SK-N-MC (cell line): ENCODE measurements at places on chromosomes 1 and 21.

GRCh38 chr1:1788646-1789431 lies 10.6 kb upstream of the NADK start:
- no peak for DNase-seq

DNA sequence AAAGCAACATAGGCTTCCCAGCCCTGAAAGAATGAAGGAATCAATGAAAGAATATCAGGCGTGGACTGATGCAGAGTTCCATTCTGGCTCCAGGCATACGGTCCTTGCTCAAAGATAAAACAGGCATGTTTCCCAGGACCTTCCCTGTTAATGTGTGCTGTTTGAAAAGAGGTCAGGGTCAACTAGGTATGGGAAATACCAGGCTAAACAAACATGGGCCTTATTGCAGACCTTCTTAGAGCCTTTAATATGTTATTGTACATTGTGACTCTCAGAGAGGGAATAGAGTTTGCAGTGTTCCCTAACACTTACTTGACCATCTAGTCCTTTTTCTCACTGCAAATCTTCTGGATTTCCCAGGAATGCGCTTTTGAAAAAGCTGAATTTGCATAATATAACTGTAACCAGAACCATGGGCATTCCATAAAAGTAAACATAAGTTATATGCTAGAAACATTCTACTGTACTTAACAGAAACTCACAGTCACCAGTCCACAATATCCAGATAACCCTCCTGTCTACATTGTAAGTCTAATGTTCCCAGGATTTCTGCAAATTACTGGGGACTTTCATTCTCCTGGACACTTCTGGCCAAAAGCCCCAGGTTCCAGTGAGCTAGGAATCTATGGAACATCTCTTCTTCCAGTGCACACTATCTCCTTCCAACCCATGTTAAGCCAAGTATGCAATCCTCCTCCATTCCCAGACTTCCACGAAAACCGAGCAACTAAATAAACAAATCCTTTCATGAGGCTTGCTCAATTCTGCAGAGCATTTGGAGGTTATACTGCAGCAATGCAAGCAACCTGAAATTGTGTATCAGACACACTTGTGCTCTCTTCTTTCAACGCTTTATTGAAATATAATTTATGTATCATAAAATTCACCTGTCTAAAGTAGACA lies 486.6 kb downstream of the SETD4 start:
- no peak for DNase-seq

- no peak for DNase-seq
Observed at GRCh38 chr21:41824466-41825207, 54.5 kb downstream of the PRDM15 start.

GRCh38 chr1:95604771-95605170 lies 370.8 kb downstream of the RWDD3 start:
- DNase-seq = no peak

- DNase-seq = no peak
Observed at GRCh38 chr1:62318756-62319544, at the start of gene KANK4. TSS of gene KANK4 (minus strand) at chr1:62319434. CDS start at chr1:62281564, 37,870 bp downstream.

DNA sequence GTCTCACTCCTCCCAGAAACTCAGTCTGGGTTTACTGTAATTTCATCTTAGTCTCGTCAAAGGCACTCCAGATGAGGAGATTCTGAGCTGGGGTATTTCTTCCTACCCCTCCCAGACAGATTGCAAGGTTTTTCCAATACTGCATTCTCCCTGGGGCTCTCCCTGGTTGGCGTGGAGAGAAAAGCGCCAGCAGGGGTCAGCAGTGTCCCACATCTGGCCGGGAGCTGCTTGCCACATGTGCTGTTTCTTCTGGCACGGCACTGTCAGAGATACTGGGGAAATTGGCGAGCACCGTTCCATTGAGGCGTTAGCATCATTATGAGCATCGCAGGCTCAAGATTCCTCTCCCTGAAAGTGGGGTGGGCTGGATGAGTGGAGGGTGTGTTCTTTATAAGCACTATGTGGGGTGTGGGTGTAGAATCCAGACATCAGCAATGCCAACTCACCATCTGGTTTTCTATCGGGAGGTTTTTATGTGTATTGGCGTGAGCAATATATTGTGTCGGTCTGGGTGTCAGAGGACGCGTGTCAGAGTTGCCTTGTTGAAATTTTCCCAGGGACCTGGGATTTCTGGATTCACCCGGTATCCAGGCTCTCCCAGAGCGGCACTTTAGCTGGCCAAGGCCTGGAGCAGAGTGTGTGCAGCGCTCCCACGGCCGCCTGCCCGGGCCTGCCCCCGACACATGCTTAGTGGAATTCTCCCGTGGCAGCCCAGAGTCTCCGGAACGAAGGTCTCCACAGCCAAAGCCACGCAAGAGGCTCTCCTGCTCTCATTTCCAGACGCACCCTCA lies 8.0 kb upstream of the NAV1 start:
- no peak for DNase-seq

DNA sequence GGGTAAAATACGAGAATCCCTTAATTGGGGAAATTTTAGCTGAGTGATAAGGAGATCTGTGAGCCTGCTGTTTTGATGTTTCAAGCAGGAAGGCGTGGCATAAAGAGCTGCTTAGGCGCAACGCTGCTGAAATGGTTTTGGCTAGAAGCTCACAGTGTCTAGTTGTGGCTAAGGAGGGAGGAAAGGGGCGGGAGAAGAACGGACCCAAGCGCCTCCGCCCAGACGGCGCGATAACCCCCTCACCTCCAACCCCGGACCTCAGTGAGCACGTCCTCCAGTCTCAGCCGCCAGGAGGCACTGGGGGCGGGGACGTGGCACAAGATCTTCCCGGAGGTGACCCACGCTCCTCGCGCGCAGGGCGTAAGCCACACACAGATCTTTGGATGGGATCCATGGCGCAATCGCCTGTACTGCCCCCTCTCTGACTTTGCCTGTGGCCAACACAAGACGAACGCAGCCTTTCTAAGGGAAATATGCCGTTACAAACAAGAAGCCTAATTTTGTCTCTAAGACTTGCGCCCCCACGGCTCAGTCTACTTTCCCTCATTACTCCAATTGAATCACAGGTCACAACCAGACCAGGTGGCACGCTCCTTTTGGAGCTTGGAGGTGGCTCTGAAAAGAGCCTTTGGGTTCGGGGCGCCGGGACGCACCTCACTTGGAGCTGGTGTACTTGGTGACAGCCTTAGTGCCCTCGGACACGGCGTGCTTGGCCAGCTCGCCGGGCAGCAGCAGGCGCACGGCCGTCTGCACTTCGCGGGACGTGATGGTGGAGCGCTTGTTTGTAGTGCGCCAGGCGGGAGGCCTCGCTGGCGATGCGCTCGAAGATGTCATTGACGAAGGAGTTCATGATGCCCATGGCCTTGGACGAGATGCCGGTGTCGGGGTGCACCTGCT lies 23.4 kb upstream of the RNF187 start:
- DNase-seq = no peak

GRCh38 chr1:36570478-36571060 lies 87.9 kb upstream of the CSF3R start:
- no peak for DNase-seq

GRCh38 chr1:162327788-162328165 lies 48.9 kb downstream of the SPATA46 start:
- DNase-seq = no peak

- DNase-seq = no peak
Observed at GRCh38 chr1:41200728-41201127, 41.4 kb downstream of the SCMH1 start.
